GM12864 (cell line): ENCODE measurements at places on chromosomes 5 and 9.

- no peak for DNase-seq
Observed at GRCh38 chr5:59709846-59710245, 183.7 kb downstream of the PDE4D start.

DNA sequence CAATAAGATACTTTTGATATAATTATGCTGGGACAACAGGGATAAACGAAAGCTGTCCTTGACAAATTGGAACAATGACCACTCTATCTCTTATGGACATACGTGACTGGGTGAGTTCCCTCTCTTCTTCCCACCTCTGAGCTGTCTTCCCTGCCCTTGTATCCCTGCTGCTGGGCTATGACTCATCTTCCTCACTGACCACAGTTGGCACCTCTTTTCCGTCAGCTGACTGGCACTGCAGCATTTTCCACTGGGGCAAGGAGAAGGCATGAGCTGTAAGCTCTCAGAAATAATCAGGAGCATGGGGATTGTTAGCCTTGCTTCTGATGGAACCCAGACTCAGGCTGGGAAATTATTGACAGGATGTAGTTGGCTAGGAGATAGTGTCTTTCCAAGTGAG is 48.7 kb downstream of the PCSK1 start:
- no peak for DNase-seq

- no peak for DNase-seq
Observed at GRCh38 chr9:38180656-38181055, 111.6 kb upstream of the SHB start.

DNA sequence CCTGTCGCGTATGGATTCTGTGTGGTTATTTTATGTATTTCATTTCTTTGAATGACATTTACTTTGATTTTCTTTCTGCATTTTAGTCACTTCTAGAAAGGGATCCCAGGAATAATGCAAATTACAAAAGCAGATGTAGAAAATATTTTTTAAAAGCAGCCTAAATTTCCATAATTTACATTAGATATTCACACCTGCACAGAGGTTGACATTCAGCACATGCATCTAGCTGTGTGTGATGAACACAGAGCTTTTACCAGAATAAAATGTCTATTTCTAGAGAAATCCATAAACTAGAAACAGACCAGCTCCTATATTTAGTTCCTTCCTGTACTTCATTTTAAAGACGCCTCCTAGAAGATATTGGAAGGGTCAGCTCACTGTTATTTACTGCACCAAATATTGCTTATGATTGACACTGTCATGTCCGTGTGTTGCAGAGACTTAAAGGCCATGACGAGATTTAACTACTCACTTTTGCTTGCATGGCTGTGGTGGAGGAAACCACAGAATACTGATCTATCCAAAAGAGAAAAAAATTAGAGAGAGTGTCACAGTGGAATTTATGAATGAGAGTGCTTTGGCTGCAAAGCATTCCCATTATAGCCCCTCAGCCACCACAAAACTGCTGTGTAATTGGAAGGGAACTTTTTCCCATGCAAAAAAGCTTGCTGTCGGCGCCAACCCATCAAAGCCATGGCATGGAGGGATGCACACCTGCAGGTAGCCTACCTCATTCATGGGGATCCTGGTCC is 58.1 kb downstream of the EBF1 start:
- DNase-seq = no peak

- DNase-seq = no peak
Observed at GRCh38 chr9:92685022-92685421, 15.1 kb upstream of the IPPK start.

DNA sequence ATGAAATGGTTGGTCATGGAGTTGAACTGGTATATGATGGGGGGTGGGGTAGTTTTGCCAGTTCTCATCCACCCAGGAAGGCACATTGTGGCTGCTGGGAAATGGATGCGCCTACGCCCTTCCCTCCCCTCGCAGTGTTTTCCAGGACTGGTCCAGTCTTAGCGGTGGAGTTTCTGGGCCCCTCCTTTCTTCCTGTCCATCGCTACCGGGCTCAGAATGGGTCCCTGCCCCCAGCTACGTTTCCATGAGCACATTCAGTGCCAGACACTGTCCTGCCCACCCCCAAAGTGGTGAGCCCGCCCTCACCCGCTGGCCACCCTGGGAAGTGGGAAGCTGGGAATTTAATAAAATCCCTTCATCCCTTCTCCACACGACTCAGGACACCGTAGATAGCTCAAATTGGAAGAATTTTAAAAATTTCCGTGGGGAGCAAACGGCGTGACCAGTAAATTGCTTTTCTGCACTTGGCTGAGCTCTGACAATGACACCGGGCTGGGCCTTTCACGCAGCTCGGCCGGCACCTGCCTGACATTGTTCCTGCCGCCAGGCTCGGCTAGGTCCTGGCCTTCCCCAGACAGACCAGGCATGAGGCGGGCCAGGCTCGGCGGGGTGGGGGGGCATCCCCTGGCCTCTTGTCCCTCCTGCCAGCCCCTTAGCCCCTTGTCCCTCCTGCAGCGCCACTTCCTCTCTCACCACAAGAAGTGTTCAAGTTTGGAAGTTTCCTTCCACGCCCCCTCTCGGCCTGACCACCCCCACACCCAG is 3.6 kb downstream of the FGF18 start:
- DNase-seq = no peak

DNA sequence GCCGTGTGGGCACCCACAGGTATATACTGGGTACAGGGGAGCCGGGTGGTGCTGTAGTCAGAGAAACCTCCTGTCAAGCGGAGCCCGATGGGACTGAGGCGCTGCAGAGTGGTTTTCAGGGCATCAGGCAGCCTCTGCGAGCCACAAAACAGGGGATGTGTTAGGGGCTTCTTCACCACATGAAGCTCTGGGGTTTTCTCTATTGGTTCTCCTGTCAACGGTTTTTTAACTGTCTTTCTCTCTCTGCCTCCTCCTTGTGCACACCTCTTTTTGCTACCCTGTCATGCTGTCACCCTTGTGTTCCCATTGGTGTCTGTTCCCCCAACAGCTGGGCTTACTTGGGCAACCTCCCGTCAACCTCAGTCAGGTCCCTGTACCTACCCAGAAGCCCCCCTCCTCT is 19.9 kb downstream of the RALGPS1 start:
- DNase-seq = no peak

DNA sequence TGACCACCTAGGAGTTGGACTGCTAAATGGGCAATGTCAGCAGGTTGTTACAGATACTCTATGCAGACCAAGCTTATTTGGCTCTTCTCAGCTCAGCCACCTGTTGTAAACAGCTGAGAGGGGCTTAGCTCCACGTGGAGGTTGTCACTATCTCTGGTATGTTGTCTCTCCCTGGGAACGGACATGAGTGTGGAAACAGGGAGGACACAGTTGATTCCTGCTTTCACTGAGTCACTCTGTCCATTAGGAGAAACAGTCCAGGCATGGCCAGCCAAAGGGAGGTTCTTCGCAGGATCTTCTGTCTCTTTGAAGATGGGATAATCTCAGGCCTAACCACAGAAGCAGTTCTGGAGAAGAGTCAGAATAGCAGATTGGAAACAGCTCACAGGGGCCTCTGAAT is 121.2 kb downstream of the PALM2AKAP2 start:
- DNase-seq = no peak

DNA sequence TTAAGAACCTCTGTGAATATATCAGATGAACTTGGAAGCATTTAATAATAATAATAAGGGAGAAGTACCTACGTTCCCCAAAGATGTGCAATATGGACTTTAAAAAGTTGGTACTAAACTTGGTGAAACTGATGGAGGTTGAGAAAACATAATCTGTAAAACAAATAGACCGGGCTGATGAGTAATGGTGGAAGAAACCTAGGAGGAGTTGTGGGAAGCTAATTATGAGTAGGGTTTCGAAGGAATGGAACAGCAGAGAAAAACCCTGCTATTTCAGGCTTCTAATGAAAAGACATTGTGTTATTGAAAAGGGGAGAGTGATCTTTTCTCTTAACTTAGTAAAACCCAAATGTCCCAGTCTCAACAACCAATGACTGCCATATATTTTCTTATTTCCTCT is 229.3 kb downstream of the PCSK1 start:
- no peak for DNase-seq

- DNase-seq = no peak
Observed at GRCh38 chr9:2127486-2127885, 112.3 kb downstream of the SMARCA2 start.

DNA sequence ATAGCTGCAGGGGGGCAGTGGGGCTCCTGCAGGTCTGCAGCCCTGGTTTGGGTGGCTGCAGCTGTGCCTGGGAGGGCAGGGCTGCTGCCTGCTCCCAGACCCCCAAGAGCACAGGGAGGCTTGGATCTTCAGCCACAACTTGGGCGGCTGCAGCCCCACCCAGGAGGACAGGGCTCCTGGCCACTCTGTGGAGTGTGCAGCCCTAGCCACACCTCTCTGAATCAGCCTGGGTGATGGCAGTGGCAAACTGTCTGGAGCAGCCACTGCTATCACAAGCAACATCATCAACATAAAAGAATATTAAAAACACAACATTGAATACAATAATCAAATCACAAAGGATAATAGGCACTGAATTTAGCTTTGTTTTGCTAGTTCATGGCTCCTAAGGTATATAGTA is 164.9 kb upstream of the SLC27A6 start:
- no peak for DNase-seq

GRCh38 chr9:97788763-97789663 is 64.0 kb upstream of the FOXE1 start:
- DNase-seq = no peak
